ENCODE measurements at places on chromosomes 1 and 21.

GRCh38 chr1:245855846-245856730 lies 651.0 kb downstream of the SMYD3 start:
- no peak for DNase-seq

DNA sequence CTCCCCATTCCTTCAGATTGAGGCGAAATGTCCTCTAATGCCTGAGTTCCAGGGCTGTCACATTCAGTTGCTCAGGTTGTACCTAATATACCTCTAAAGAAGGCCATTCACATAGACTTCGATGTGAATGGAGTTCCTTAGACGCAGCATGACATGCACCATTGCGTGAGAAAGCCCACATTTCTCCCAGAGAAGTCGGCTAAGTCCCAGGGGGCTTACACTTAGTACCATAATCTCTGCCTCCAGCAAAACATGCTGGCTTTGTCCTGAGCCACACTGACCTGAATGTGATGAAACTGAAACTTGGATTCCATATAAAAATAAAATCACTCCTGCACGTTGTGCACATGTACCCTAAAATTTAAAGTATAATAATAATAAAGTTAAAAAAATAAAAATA lies 23.2 kb upstream of the SLC2A1 start:
- DNase-seq: no peak

DNA sequence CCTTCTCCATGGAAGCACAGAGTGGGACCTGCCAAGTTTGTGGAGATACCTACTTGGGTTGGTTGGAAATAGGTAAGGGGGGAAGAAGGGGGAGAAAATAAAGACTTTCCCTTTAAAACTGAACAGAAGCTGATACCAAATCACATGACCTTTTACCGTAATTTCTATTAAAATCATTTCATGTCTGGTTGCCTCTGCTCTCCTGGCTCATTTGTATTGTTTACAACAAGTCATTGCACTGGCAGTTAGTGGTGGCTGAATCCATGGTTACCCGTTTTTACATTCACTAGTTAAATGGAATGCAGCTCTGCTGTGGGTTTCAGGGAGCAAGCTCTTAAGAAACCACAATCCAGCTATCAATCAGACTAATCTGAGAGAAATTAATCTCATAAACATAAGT lies 353.7 kb upstream of the ESRRG start:
- DNase-seq: no peak

- DNase-seq: peak; percentile 30
Observed at GRCh38 chr21:31132574-31133242, 94.4 kb upstream of the KRTAP19-8 start.

- peak; percentile 40 for DNase-seq
Observed at GRCh38 chr1:209805875-209806760, at the start of gene IRF6. Gene IRF6 (minus strand): TSS chr1:209806142. CDS start chr1:209801413, 4,729 bp downstream.

DNA sequence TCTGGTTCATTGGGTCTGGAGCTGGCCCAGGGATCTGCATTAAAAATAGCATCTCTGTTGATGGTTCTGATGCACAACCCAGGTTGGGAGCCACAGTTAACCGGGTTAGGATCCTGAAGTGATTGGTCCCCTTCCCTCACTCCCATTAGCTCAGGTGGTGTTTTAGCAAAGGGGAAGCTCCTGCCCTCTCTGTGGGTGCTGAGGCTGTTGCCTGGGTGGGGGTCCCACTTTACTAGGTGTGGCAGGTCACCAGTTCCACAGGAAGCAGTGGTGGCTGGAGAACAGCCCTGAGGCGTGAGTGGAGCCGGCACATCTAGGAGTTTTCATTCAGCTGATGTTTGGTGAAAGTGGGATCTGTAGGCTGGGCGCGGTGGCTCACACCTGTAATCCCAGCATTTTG lies 86.5 kb downstream of the MAN1C1 start:
- no peak for DNase-seq

GRCh38 chr1:54338464-54338863 lies 67.7 kb downstream of the SSBP3 start:
- DNase-seq: no peak

DNA sequence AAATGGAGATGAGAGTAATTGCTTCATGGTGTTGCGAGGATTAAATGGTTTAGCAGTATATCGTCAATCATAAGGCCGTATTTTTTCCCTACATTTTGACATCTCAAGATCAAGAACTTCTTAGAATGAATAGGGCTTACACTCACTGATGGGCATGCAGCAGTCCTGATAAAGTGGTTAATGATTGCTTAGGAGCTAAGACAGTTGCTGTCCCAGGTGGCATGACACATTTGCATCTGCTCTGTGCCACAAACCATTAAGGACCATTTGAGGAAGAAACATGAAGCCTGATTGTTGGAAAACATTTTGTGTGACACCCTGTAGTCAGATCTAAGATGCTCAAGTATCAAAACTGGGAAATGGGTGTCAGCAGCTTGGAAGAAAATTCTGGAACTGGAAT lies 81.0 kb upstream of the SGIP1 start:
- DNase-seq: no peak

DNA sequence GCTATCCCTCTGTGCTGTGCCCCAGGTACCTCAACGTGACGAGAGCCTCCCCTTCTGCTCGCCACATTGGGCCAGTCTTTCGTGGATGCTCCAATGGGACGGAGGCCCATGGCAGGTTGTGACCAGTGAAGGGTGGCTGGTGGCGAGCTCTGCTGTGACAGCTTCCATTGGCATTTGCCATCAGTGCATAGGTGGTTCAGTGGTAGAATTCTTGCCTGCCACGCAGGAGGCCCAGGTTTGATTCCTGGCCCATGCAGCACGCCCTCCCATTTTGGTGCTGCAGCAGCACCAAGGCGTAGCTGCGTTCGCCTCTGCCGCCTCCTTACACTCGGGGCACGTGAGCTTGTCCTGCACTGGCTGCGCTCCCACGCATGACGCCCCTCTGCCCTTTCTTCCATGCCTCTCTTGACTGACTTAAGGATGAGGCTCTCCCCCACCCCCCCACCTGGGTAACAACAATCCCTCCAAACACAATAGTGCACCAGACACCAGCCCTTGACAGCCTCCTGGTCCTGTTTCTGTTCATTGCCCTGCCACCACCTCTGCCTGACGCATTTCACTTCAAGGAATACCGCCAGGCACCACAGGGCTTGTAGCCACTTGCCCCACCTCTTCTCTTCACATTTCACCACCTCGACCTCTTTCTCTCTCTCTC lies 24.7 kb upstream of the FCGR2A start:
- no peak for DNase-seq

GRCh38 chr1:181140891-181141290 lies 52.4 kb downstream of the IER5 start:
- DNase-seq: no peak

GRCh38 chr1:62991152-62991551 lies 207.2 kb downstream of the ATG4C start:
- DNase-seq: no peak

GRCh38 chr1:201946224-201946908 lies at the start of gene LMOD1:
Gene LMOD1 (minus strand): TSS chr1:201946548. CDS start chr1:201946340, 208 bp downstream.
- DNase-seq: no peak

- DNase-seq: no peak
Observed at GRCh38 chr1:84776639-84777038, 86.4 kb upstream of the SSX2IP start.

DNA sequence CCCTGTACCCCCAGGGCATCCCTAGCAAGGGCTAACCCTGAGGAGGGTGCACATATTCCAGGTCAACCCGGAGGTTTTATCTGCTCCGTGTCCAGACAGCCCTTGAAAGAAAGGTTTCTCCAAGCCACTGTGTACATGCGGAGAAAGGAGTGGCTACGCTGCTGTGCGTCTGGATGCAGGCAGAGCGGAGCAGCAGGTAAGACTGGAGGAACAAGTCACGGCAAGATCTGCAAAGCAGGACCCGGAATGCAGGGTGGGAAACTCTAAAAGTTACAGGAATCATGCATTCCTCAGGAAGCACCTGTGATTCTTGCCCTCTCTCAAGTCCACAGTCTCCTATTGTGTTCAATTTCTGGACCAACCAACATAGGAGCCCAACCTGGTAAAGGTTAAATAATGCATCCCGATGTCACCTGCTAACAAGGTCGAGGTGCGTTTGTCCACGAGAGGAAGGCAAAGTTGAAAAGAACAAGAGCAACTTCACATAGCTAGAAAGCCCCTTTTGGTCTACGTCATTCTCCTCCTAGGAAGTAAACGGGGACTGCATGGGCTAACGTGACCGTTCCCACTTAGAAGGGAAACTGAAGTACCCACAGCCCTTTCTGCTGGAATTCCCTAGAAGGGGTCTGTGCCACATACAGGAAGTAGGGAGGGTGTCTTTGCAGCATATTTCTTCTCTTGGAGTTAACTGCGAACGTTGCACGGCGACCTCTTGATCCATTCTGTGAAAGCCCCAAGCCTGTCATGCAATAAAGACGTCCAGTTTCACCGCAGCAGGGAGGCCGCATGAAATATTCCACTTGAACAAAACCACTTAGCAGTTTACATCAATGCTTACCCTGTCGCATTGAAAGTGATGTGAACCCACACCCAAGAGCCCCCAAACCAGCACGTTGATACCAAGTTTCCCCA lies 5.8 kb downstream of the TIAM1 start:
- DNase-seq: no peak

GRCh38 chr1:71463144-71463543 lies 382.3 kb upstream of the ZRANB2 start:
- DNase-seq: no peak

GRCh38 chr21:14842601-14843000 lies 222.2 kb downstream of the NRIP1 start:
- no peak for DNase-seq

GRCh38 chr1:170580636-170581440 lies 48.9 kb downstream of the GORAB start:
- no peak for DNase-seq

DNA sequence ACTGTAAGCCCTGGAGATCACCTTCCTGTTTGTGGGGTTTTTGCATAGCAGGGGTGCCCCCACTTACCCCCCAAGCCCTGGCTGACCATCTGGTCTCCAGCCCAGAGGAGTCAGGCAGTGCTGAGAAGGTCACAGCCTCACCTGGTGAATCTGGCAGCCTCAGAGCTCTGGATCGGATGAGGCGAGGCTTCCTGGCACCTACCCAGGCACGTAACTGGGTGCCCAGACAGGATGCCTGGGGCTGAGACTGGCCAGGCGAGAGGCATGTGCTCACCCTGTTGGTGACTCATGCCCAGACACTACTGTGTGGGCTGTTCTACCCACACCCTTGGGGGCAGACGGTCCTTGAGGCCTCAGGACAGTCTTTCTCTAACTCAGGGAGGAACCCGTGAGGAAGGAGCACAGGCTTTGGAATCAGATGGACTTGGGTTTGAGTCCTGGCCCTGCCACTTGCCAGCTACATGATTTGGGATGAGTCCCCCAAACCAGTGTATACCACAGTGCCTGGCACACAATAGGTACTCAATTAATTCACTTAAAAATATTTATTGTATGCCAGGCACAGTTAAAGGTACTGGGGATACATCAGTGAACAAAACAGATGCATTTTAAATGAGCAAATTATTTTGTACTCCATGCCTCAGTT lies 15.1 kb upstream of the PADI3 start:
- DNase-seq: no peak

DNA sequence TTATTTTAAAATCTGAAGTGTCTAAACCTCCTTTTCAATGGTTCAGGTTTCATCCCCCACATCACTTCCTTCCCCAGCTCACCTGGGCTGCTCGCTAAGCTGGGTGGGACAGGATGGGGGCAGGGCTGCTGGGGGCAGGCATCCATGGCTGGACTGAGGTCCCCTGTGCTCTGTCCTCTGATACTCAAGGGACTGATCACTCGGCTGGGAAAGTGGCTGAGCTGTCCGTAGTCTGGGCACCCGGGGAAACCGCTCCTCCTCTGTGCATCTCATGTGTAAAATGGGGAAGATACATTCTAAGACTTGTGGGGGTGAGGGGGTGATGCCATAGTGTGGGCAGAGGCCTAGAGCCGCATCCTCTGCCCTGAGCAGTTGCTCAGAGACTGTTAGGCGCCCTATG lies 411.2 kb downstream of the MATN1 start:
- DNase-seq: no peak

- DNase-seq: no peak
Observed at GRCh38 chr1:163055531-163055930, 13.6 kb upstream of the RGS4 start.

DNA sequence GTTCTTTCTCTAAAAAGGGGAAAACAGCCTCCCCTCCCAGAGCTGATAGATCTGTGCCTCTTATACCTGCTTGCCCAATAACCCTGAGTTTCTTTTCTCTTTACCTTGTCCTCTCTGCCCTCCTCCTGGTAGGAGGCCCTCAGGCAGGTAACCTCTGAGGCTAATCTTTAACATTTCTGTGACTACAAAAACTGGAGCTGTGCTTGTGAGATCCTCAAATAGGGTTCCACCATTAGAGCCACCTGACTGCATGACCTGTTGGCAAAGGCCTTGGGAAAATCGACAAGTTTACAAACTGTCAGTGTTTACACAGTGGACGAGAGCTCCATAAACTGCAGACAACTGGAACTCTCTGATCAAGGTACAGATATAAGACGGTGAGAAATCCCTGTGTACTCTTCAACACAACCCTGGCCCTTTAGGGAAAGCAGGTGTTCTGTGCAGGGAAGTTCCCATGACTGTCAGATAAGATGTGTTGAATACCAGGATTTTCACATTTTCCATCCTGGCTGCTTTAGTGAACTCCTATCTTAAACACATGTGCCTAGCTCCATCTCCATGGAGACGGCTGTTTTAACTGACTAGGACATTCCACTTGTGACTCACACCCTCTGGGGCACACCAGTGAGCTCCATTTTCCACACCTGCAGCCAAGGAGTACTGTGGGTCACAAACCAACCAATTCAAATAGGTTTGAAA lies 38.3 kb downstream of the ECE1 start:
- DNase-seq: no peak

DNA sequence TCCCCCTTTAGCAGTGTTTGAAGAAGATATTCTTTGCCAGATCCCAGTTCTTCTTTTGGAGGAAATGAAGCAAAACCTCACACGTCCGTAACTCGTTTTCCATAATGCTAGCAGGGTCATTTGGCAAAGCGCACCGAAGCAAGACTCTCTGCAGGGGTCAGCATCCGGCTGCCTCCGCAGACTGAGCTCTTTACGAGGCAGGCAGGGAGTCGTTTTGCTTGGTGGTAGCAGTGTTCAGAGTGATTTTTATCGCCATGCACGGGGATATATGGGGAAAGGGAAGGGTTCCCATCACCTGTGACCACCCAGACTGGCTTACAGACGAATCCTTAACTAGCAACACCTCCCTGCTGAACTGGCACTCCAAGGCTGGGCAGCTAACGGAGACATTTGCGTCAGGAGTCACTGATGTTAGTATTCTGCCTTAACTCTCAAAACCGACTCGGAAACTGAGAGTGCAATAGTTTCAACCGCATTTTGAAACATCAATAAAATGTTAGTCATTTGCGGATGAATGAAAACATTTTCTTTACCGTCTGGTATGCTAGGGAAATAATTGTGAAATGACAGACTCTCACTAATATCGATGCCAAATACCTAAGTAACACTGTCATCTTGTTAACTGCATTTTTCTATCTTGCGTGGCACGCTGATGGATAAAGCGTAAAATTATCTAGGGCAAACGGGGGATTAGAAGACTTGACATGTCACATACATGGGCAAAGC lies 2.2 kb upstream of the NEGR1 start:
- DNase-seq: no peak

DNA sequence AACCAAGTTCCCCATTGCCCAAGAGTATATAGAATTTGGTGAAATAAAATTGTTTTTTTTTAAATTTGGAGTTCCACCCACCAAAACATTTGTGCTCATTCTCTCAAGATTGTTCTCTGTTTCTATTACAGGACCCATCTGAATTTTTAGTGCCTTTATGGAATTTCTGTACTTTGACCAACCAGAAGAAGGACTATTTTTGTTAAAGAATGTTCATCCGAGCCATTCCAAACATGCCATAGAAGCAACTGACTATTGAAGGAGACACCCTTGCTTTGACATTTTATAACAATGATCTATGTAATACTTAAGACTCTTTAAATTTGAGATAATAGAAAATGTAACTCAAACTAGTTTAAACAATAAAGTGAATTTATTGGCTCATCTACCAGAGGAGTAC lies 655.7 kb upstream of the ADAMTS5 start:
- no peak for DNase-seq

Measured in stimulated activated CD8-positive, alpha-beta memory T cell treated with anti-CD3 and anti-CD28 coated beads, Interleukin-7, amount 100 ng/mL, for 1 hour (primary cell).